Pancreas (tissue), 10 donors: ENCODE measurements at places on chromosomes 16 and 17. TPM values are rescaled to one million over a fixed set of nuclear protein-coding genes. Genes with fewer than 3 reads are reported as not detected.

GRCh38 chr17:73600103-73600871 lies 44.0 kb downstream of the SDK2 start:
- no peak for DNase-seq

DNA sequence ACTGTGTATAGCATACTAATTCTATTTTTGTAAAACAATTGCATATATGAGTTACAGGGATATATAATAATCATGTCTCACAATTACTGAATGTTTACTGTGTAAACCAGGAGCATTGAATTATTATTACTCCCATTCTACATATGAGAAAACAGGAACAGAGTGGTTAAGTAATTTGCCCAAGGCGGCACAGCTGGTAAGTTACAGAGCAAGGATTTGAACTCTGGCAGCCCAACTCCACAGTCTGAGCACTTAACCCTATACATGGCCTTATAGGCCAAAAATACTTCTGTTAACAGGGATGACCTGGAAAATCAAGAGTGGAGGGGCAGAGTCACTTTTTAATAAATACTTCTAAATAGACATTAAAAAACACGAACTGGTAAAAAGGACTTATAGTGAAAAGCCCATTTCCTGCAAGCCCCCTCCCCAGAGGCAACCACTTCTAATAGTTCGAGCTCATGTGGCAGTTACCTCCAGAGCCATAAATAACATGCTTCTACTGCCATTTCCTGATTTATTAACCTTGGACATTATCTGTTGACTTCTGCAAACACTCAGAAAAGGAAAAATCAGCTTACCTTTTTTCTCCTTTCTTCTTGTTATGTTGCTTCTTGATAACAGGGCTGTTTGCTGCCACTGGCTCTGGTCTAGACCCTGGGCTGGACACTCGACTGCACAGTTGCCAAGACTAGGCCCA lies 22.1 kb upstream of the ADGRG1 start:
- DNase-seq: no peak

- DNase-seq: no peak
These were observed 40.2 kb upstream of the PLCG2 start for GRCh38 chr16:81738783-81739496.

GRCh38 chr17:60154616-60155426 lies 5.0 kb downstream of the CA4 start:
- peak; percentile 30 for DNase-seq

DNA sequence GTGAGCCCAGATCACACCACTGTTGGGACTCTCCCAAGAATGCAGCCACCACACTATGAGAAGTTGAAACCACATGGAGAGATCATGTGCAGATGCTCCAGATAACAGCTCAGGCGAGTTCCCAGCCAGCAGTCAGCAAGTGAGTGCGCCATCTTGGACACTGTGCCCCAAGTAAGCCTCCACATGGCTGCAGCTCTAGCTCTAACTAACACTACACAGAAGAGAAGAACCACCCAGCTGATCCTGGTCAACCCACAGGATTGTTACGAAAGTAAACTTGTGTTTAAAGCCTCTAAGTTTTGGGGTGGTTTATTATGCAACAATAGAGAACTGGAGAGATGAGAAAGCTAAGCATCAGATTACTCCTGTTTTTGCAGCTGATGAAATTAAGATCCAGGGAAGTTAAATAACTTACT lies 25.8 kb downstream of the SLC38A7 start:
- DNase-seq: no peak

GRCh38 chr17:35930211-35931065 lies at the start of gene RDM1:
TSS of gene RDM1 (minus strand) at chr17:35930773. CDS start at chr17:35930727, 46 bp downstream.
- DNase-seq: peak; percentile 36

DNA sequence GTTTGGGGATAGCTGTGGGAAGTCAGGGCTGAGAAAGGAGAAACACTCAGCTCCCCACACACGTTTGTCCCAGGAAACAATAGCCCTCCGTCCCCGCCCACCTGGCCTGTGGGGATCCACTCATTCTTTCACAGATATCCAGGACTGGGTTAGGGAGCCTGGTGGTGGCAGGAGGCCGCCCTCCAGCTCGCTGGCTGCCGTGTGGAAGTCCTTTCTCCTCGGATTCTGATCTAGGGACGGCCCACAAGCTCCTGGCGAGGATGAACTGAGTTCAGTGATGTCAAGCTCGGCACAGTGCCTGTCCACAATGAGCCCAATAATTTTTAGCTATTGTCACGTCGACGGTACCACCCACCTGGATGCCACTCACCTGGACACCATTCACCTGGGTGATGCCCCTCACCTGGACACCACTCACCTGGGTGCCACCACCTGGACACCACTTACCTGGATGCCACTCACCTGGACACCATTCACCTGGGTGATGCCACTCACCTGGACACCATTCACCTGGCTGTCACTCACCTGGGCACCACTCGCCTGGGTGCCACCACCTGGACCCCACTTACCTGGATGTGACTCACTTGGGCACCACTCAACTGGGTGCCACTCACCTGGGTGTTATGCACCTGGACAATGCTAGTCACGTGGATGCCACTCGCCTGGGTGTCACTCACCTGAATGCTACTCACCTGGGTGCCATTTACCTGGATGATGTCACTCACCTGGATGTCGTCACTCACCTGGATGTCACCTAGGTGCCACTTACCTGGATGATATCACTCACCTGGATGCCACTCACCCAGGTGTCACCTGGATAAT lies 172.5 kb upstream of the FOXF1 start:
- DNase-seq: no peak

DNA sequence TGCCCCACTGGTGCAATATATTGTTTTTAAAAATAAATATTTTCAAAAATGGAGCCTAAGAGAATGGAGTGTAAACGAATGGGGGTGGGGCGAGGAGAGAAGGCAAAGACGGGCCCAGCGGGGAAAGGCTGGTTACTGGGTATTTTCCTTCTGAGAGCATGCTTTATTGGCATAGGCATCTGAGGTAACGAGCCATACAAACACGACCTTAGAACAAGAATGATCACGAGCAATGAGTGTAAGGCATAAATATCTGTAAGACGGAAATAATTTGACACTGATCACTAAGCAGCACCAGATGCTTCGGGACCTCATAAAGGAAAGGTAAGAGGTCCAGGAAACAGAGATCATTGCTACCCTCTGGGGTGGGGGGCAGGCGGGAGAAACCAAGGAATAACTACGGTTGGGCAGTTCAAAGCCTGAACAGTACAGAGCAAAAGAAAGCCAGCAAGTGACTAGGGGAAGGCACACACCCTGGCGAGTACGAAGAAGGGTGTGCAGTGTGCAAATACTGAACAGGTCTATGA lies 959 bp downstream of the SSH2 start:
- DNase-seq: no peak

- DNase-seq: no peak
These were observed 921 bp upstream of the CDR2 start for GRCh38 chr16:22375117-22375962.

DNA sequence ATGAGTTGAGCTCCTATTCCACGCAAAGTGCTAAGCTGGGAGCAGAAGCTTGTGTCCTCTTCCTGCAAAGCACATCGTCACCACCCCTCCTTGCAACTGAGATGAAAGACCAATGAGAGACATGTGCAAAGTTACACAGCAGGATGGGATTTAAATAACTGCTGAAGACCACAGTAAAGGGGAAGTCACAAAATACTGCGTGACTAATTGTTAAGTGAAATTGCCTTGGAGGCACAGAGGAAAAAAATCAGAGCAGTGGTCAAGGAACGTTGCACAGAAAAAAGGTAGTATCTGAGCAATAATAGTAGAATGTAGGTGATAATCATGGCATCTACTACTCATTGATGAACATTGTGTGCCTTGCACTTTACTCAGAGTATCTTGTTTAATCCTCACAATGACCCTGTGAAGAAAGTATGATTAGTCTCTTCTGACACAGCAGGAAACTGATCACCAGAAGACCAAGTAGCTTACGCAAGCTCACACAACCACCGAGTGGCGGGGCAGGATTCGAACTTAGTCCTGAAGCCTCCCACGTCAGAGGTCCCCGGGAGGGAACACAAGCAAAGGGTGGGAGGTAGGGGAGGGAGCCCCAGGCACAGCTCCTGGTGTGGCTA lies 15.4 kb upstream of the MYO18A start:
- no peak for DNase-seq

GRCh38 chr17:7884581-7885366 lies 3.8 kb upstream of the CHD3 start:
- no peak for DNase-seq

DNA sequence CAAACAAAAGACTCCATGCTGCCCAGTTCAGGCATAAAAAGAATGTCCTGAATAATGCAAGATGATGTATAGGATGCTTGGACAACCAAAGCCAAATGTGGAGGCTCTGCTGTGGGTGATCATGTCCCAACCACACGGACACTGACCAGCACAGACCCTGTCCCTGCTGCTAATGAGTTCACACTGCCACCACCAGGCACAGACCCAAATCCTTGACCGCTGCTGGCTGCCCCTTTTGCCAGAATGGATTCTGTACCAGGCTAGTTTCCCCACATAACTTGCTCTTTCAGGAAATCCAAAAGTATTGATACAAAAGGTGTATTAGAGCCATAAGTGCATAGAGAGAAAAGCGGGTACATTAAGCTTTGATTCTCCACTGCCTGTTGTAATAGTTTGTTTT lies 60.9 kb downstream of the XYLT1 start:
- no peak for DNase-seq

- DNase-seq: no peak
These were observed 24.5 kb downstream of the ABCC3 start for GRCh38 chr17:50659179-50659578.

- peak; percentile 51 for DNase-seq
These were observed 1.7 kb upstream of the ANKRD13B start for GRCh38 chr17:29591146-29591736.

- DNase-seq: no peak
These were observed 28.3 kb upstream of the RPTOR start for GRCh38 chr17:80516171-80516932.

GRCh38 chr16:1610899-1611632 lies 806 bp downstream of the IFT140 start:
- DNase-seq: no peak

DNA sequence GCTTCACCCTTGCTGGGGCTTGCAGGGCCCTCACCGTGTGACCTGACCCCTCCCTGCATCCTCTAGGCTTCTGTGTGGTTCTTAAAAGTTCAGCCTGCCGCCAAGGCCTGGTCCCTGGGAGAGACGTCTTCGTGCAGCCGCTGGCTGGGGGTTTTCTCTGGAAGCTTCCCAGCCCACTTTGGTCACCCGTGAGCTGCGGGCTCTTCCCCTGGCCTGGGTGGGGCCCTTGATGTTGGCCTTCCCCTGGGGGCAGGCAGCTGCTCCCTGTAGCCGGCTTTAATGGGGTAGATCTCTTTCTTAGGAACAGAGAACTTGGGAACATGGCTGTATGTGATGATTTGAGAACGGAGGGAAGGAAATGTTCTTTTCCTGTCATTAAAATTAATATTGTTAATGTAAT lies 32.7 kb downstream of the ZNF750 start:
- no peak for DNase-seq

Gene ZNF624
- total RNA-seq: 1.9 TPM

Gene HOXB4
- total RNA-seq: 0.22 TPM

Gene NAE1
- total RNA-seq: 19.3 TPM

Gene PRCD
- total RNA-seq: 3.0 TPM

Gene PRR29
- not detected for total RNA-seq

Gene KCNAB3
- total RNA-seq: 0.63 TPM

Gene GPR179
- 0.17 TPM for total RNA-seq

Gene CD7
- 0.42 TPM for total RNA-seq

Gene TMEM231
- total RNA-seq: 4.1 TPM

Gene ZNF469
- 0.35 TPM for total RNA-seq

Gene NLRC3
- total RNA-seq: 0.76 TPM

Gene SDK2
- 0.25 TPM for total RNA-seq
